Breast epithelium (tissue), 4 donors: ENCODE measurements at places on chromosomes 6 and 20.
A peak's percentile ranks its signal among the peaks of the same experiment; 100 is the strongest.

DNA sequence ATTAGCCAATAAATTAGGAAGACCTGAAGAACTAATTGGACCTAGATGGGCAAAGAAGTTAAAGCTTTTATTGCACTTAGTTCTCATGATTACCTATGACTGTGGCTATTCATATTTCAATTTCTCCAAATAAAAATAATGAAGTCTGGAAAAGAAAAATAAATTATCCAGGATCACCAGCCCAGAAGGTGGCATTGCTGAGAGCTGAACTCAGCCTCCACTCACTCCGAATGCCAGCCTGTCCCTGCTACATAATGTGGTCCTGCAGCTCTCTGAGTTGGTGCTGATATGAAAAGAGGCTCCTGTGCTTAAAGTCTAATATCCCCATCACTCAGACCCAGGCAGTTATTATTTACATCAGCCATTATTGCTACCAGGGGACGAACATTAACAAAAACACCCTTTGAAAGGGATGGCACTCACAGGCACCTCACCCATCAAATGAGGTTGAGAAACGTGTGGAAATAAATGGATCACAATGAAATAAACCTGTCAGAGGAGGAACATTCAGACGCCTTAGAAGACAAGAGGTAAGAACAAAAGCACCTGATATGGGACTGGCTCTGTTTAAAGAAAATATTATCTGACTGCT is 649.7 kb upstream of the CHD6 start:
- no peaks in the 10 kb centered on the region for H3K4me1 ChIP-seq
- no peak for DNase-seq
- no peak overlapping the region for H3K27ac ChIP-seq
- no peaks in the 10 kb centered on the region for H3K27me3 ChIP-seq

DNA sequence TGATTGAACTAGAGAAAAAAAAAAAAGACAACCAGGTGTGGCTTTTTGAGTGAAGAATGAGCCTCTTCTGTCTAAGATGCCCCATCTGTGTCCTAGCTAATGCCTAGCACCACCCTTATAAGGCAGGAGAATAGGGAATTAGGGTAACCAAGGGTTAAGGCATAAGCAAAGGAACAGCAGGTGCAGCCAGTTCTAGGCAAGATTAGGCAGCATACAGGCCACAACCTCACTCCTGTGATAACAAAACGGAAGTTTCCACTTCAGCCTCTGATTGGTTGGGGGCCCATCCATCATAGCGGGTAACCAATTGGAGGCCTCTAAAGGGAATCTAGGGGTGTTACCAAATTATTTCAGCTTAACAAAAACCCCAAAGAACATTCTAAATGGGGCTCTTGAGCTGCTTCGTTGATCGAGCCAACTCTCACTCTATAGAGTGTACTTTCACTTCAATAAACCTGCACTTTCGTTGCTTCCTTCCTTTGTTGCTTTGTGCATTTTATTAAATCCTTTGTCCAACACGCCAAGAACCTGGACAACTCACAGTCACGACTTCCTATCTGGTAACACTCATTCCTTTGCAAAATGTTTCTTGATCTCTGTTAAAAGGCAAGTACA is 61.9 kb upstream of the TAGAP start:
- H3K27ac ChIP-seq, result no peak overlapping the region
- H3K36me3 ChIP-seq, result no peaks in the 10 kb centered on the region
- H3K4me1 ChIP-seq, result peaks cover 3% of the 10 kb centered on the region
- DNase-seq, result peak; percentile 39

- no peaks in the 10 kb centered on the region for H3K4me1 ChIP-seq
- no peaks in the 10 kb centered on the region for H3K36me3 ChIP-seq
- no peak overlapping the region for H3K27ac ChIP-seq
- H3K27me3 ChIP-seq, result no peaks in the 10 kb centered on the region
- no peak overlapping the region for H3K4me3 ChIP-seq
Measured at GRCh38 chr20:50717974-50718761, 13.2 kb upstream of the PARD6B start.

- no peaks in the 10 kb centered on the region for H3K36me3 ChIP-seq
- no peak overlapping the region for H3K4me3 ChIP-seq
- no peaks in the 10 kb centered on the region for H3K4me1 ChIP-seq
- H3K27ac ChIP-seq, result no peak overlapping the region
- H3K27me3 ChIP-seq, result no peaks in the 10 kb centered on the region
- no peak for DNase-seq
Measured at GRCh38 chr6:4912559-4912958, 91.3 kb downstream of the RPP40 start.

DNA sequence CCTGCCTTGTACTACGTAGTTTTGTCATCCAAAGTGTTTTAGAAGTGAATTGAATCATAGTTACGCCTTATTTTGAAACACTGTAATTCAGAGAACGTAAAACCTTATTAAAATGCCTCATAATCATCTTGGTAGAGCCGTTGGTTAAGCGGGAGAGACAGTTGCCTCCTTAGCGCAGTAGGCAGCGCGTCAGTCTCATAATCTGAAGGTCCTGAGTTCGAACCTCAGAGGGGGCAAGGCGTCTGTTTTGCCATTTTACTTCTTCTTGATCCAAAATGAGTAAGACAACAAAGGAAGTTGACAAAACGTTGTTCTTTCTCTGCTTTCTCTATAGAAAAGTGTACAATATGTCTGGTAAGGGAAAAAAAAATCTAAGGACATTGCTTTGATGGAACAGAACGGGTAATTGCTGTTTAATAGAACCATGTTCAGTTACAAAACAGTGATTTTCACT is 20.7 kb upstream of the TRIM27 start:
- no peaks in the 10 kb centered on the region for H3K36me3 ChIP-seq
- peaks cover 7% of the 10 kb centered on the region for H3K4me1 ChIP-seq
- DNase-seq, result no peak
- peak overlapping the region; percentile 56 for H3K4me3 ChIP-seq

GRCh38 chr20:2093159-2093781 is 8.4 kb upstream of the STK35 start:
- H3K4me1 ChIP-seq, result no peaks in the 10 kb centered on the region
- no peak for DNase-seq
- H3K27me3 ChIP-seq, result no peaks in the 10 kb centered on the region
- H3K27ac ChIP-seq, result no peak overlapping the region
